ENCODE measurements at places on chromosomes 11 and 22. TPM values are rescaled to one million over a fixed set of nuclear protein-coding genes. Genes with fewer than 3 reads are reported as not detected.

CSF2RB gene
- total RNA-seq, result 7.1 TPM

DENND6B gene
- total RNA-seq, result 1.3 TPM

MYOD1 gene
- not detected for total RNA-seq

HTR3A gene
- total RNA-seq, result not detected

GPR83 gene
- total RNA-seq, result not detected

NRIP3 gene
- 1.2 TPM for total RNA-seq

Data from dermis blood vessel endothelial cell (primary cell).